ENCODE measurements at places on chromosomes 1 and 21. TPM values are rescaled to one million over a fixed set of nuclear protein-coding genes. Genes with fewer than 3 reads are reported as not detected.

The C4BPB gene
- total RNA-seq, result not detected

DNA sequence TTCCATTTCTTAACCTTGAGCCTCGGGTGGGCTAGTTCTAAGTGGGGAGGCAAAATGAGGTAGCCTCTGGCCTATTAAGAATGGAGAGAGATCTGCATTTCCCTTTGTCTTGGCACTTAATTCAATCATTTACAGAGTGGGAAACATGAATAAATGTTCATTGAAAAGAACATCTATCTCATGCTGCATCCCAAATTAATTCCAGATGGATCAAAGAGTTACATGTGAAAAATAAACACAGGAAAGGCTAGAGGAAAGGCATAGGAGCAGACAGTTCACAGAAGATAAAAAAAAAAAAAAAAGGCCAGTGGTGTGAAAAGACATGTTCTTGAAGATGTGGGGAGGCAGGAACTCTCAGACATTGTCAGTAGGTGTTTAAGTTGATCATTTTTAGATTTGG lies 35.7 kb upstream of the EPS8L3 start:
- H3K27me3 ChIP-seq, result no peaks in the 10 kb centered on the region
- no peak overlapping the region for H3K4me3 ChIP-seq
- DNase-seq, result no peak
- H3K27ac ChIP-seq, result no peak overlapping the region
- no peaks in the 10 kb centered on the region for H3K36me3 ChIP-seq

DNA sequence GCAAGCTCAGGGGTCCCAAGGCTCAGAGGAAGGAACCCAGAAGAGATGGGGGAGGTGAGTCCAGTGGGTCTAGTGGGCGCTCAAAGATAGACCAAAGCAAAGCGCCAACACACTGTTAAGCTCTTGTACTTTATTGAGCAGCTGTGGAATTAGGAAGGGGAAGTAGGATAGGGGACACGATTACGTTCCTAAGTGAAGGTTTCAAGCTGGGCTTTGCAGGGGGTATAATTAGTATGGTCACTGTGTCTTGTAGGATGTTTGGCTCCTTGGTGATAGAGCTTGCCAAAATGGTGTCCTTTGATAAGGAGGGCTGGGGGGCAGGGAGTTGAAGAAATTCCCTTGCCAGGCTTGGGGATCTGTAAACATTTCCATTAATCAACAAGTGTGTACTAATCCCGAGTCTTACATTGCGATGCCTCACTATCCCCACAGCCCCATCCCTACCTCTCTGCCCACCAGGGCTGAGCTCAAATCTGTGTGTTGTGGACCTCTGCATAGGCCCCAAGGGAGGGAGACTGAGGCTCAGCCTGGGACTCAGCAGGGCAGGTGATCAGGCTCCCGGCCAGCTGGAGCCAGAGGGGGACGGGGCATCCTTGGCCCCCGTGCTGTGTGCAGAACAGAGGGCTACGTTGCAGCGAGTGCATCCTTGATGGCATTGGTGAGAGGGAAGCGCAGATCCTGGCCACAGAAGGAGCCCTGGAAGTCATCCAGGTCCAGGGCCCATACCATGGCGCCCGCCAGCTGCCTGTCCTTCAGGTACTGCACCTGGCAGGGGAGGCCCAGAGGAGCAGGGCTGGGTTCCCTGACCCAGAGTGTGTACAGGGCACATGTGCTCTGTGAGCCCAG lies 3.4 kb upstream of the MYBPH start:
- H3K36me3 ChIP-seq, result no peaks in the 10 kb centered on the region
- H3K27me3 ChIP-seq, result no peaks in the 10 kb centered on the region
- no peak overlapping the region for H3K27ac ChIP-seq
- H3K4me3 ChIP-seq, result no peak overlapping the region
- H3K4me1 ChIP-seq, result peaks cover 19% of the 10 kb centered on the region
- DNase-seq, result no peak

DNA sequence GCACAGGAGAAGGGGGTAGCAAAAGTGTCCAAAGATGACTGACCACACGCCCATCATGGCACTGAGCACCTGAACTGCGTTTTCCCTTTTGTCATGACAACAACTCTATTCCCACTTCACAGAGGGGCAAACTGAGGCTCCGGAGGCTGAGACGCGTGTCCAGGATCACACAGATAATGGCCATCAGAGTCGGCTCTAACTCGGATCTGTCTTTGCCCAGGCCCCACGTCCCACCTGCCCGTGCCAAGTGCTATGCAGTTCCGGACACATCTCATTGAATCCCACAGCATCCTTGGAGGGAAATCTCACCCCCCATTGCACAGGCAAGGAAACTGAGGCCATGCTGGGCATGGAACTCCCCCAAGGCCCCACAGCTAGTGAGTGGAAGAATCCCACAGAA lies 62.1 kb downstream of the MATN1 start:
- H3K4me3 ChIP-seq, result no peak overlapping the region
- no peaks in the 10 kb centered on the region for H3K36me3 ChIP-seq
- DNase-seq, result peak; percentile 51
- H3K27ac ChIP-seq, result no peak overlapping the region

Data from chondrocyte (in vitro differentiated cells).